ENCODE measurements at places on chromosomes 6 and 20.

- DNase-seq = no peak
Measured at GRCh38 chr6:21504790-21505189, 88.8 kb upstream of the SOX4 start.

DNA sequence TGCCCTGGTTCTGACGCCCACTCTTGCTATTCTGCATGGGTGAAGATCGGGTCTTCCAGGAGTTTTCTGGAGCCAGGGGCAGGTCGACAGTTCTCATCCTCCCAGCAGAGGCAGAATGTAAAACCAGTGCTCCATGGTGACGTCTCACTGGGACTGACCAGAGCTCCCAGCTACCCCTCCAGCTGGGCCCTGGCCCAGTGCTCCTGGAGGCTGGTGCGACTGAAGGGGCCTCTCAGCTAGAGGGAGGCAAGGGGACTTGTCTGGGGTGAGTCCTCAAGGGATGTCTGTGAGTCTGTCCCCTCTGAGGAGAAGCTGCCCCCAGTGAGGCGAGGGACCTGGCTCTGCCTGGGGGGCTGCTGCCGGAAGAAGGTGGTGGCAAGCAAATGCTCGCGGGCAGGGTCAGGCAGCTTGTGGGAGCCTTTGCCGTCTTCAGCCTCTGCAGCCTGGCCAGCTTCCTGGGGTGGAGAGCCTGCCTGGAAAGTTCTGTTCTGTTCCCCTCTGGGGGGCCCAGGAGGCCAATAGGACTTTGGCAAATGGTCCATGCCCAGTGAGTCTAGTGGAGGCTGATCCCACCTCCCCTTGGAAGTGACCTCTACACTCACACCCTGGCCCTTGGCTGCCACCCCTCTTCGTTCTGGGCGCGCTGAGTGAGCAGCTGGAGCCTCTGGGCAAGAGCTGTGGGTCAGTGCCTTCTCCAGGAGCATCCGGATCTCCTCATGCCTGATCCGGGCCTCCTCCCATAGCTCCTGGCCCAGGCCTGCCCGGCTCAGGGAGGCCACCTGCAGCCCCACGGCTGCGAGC is 47.5 kb downstream of the KIAA1755 start:
- no peak for DNase-seq

- peak; percentile 6 for DNase-seq
Measured at GRCh38 chr20:24491041-24491756, 21.8 kb downstream of the SYNDIG1 start.

GRCh38 chr6:26597821-26598220 is 1.1 kb downstream of the ABT1 start:
- DNase-seq = no peak

DNA sequence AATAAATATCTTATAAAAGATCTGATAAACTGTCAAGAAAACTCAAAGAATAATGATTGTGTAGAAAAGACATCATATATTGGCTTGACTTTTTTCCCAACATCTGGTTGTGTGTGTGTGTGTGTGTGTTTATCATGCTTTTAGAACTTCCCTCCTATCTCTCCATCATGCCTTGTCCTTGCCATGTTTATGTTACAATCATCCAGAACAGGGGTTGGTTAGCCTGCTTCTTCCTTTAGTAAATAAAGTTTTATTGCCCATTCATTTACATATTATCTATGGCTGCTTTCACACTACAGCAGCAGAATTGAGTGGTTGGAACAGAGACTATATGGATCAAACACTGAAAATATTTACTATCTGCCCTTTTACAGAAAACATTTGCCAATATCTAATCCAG is 52.8 kb upstream of the RIPOR2 start:
- no peak for DNase-seq

DNA sequence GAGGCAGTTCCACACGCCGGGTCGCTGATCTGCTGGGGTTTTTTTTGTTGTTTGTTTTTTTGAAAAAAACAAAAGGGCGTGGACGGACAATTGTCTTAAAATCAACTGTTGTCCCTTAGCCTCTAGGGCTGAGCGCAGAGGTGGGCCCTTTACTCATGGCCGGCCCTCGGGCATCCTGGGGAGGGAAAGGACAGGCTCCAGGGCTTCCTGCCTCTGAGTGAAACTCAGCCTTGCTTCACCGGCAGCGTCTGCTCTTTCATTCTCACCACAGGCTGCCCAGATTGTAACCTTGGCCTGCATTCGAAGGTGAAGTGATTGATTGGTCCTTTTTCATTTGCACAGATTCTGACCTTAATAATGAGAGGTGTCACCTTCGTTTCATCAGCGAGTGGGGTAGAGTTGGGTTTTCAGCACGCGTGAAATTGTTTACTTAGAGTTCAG is 797 bp downstream of the SMIM13 start:
- DNase-seq = peak; percentile 67

GRCh38 chr6:101268541-101268940 is 125.0 kb upstream of the GRIK2 start:
- no peak for DNase-seq

DNA sequence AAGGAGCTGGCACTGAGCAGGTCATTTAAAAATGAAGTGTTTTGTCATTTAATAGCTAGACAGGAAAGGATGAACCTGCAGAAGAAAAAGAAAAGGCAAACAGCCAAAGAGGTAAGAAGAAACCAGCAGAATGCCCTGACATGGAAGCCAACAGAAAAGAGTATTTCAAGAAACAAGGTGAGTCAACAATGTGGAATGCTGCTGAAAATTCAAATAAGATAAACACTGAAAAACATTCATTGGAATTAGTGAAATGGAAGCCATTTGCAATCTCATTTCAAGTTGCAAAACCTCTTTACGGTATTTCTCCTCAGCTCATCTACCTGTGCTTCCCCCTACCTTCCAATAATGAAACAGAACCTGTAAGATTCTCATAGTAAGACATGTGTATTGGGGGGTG is 59.6 kb downstream of the RWDD2A start:
- no peak for DNase-seq

DNA sequence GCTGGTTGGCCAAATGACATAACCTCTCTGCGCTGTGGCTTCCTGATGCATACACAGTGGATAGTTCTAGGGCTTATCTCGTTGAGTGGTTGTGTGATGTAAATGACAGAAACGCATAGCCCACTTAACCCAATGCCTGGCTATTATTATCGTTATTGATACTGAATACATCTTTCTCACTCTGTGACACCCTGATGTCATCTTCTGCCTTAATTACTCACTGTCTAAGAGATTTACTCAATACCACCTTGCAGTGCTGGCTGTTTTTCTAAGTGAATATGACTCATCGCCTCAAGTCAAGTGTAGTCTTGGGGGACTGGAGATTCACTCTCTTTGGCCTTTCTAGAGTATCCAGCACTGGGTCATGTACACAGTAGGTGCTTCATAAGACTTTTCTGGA is 73.6 kb downstream of the NDUFAF5 start:
- no peak for DNase-seq

DNA sequence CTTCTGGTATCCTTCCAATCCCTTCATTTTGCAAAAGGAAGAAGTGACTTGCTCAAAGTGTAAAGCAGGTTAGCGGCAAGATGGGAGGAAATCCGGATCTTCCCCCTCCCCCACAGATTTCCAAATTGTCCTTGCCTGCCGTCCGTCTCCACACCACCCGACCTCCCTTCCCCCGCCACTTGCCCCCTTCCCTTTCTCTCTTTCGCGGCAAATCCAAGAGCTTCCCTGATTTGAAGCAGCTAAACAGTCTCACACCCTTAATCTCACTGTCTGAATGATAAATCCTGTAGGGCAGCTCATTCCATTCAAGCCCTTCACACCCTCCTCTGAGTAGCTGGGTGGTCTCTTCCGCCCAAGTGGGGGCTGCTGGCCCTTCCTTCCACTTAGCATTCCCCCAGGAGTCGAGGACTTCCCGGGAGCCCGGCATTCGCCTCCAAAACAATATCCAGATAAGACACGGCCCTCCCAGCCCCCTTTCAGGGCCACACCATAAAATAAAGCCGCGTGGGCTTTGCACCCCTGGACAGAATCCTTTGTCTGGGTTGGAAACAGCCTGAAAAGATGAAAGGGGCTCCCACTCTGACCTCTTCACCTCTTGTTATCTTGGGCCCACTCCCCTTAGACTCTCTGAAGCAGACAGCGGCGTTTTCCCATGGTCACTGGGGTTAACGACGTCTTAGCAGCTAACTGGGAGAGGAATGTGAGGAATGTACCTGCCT is 44.0 kb upstream of the PIM1 start:
- DNase-seq = no peak

DNA sequence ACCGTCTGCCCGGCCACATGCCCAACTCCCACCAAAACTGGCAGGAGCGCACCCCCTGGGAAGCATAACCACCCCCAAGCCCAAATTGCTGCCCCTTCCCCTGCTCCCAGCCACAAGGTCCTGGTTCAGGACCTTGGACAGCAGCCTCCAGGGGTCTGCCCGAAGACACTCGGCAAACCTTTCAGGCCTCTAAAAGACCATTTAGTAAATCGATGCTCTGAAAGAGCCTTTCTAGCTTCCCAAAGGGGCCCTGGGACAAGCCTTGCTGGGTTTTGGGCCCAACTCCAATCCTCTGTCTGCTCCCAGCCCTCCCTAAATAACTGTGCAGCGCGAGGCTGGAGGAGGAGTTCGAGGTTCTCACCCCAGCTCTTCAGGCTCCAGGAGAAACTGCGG is 30.5 kb downstream of the GRM4 start:
- peak; percentile 34 for DNase-seq

DNA sequence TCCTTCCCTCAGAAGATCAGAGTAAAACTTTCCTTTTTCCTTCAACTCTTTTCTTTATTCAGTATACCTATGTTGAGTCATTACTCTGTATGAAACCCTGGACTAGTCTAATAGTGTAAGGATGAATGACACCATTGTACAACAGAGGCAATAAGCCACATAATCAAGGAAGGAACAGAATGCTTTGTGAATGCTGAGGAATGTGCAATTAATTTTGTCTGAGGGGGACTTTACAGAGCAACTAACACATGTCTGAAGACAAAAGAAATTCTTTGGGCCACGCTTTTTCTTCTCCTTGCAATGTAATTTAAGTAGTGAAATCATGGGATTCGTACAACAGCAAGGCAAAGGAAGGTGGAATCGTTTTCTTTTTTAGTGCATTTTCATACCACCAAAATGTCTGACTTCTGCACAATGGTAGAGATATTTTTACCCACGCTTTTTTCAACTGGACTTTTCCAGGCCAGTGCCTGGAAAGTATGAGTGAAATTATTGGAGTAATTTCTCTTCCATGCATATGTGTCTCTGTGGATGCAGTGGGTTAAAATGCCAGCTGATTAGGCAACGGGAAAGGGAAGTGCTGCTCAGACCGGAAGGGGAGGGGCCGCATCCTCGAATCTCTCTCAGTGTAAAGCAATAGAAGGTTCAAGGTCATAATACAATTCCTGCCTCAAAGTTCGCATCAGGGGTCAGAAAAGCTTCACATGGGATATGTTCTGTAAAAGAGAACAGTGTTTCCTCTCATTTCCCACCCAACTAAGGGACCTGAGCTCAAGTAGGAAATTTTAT is 89.9 kb upstream of the MTHFD1L start:
- DNase-seq = no peak

GRCh38 chr6:127376685-127377084 is 33.3 kb upstream of the ECHDC1 start:
- DNase-seq = no peak

- DNase-seq = no peak
Measured at GRCh38 chr6:136486357-136486756, 63.9 kb downstream of the MAP7 start.

DNA sequence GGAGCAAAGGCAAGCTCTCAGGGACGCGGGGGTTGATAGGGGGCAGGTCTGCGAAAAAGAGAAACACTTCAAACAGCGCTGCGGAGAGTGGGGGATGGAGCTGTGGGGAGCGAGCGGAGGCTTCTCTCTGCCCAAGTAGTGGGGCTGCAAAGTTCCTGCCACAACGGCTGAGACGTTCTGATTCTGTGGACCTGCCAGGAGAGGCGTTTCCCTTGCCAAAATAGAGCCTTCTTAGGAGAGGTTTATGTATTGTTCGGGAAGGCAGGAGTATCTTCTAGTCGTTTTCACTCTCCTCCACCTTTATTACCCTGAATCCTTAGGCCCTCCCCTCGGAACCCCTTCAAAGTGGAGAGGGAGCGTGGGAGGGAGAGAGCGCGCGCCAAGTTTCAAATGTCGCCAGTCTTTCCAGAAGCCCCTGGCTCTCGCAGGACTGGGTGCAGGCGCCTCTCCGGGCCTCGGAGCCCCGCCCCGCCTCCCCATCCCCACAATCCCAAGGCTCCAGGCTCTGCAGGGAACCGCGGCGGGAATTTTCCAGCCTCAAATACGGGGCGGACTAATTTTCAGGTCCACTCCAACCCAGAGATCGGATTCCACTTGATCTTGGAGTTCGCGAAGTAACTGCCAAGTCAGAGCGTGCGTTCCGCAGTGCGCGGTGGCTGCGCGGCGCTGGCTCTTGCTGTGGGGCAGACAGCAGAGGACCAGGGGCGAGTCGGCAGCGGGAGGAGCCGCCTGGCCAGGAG is 10.0 kb upstream of the POU3F2 start:
- DNase-seq = no peak

GRCh38 chr20:25287631-25288290 is 39.9 kb downstream of the PYGB start:
- DNase-seq = no peak

DNA sequence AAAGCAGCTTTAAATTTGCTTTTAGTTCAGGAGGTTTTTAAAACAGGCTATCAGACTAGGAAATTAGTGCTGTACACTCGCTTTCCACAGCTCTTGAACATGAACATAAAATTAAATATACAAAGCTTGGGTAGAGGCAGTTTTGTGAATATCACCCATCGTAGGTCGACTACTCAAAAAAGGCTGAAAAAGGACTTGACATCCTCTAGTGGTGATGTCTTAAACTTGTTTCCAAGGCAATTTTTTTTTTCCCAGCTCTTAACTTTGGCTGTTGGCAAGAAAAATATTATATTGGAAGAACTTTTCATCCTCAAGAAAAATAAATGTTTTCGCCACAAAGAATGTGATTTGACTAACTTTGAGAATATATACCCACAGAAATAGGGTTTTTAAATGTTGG is 2.9 kb downstream of the MAP7 start:
- no peak for DNase-seq

DNA sequence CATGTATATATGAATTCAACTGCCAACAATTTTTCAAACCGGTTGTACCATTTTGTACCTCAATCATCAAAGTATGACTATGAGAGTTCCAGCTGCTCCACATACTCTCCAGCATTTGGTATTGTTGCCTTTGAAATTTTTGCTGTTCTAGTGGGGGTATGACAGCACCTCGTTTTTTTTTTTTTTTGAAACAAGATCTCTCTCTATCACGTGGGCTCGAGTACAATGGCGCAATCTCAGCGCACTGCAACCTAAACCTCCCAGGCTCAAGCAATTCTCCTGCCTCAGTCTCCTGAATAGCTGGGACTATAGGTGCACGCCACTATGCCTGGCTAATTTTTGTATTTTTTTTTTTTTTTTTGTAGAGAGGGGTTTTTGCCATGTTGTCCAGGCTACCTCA is 144.7 kb upstream of the JARID2 start:
- no peak for DNase-seq

GRCh38 chr6:111523484-111524167 is 40.6 kb upstream of the REV3L start:
- DNase-seq = no peak

- no peak for DNase-seq
Measured at GRCh38 chr6:66628917-66629316, 921.9 kb upstream of the EYS start.

GRCh38 chr6:117237561-117237960 is 27.8 kb upstream of the VGLL2 start:
- DNase-seq = no peak

All from stimulated activated CD8-positive, alpha-beta memory T cell treated with anti-CD3 and anti-CD28 coated beads, Interleukin-4, amount 100 ng/mL, for 48 hours (primary cell).